ENCODE measurements at places on chromosomes 12 and 14. TPM values are rescaled to one million over a fixed set of nuclear protein-coding genes. Genes with fewer than 3 reads are reported as not detected.

DNA sequence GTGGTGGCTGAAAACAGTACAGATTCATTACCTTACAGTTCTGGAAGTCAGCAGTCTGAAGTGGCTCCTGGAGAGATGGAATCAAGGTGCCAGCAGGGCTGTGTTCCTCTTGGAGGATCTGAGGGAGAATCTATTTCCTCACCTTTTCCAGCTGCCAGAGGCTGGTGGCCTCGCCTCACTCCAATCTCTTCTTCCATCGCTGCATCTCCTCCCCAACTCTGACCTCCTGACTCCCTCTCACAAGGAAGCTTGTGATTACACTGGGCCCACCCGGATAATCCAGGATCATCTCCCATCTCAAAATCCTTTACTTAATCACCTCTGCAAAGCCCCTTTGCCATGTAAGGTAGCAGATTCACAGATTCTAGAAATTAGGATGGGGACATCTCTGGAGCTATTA, 11.4 kb upstream of the NCOR2 start:
- H3K36me3 ChIP-seq: no peaks in the 10 kb centered on the region
- no peak for DNase-seq
- H3K4me3 ChIP-seq: no peak overlapping the region
- H3K27ac ChIP-seq: no peak overlapping the region
- H3K27me3 ChIP-seq: peaks cover 14% of the 10 kb centered on the region
- no peaks in the 10 kb centered on the region for H3K4me1 ChIP-seq

DNA sequence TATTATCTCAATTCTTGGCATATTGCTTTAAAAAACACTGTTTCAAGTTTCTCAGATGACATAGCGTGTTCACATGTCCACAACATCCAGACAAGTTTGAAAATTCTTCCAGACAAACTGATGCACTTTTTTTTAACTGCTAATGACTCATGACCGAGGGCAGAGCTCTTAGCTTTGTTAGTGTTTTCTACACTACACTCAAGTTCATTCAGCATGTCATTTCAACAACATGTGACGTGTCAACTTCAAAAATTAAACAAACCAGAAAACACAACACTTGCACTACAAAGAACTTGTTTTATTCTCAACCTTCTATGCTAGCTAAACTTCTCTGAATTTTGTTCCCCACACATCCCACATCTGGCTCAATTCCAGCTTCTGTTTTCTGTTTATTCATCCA, 1186.3 kb upstream of the FLRT2 start:
- DNase-seq: no peak
- H3K36me3 ChIP-seq: no peaks in the 10 kb centered on the region
- no peak overlapping the region for H3K4me3 ChIP-seq

GRCh38 chr12:66901138-66901932, 222.5 kb upstream of the GRIP1 start:
- no peak overlapping the region for H3K27ac ChIP-seq
- peaks cover 11% of the 10 kb centered on the region for H3K4me1 ChIP-seq
- H3K36me3 ChIP-seq: no peaks in the 10 kb centered on the region
- DNase-seq: no peak
- peaks cover 3% of the 10 kb centered on the region for H3K27me3 ChIP-seq
- no peak overlapping the region for H3K4me3 ChIP-seq

Gene CLEC6A
- total RNA-seq: not detected

GRCh38 chr12:132672678-132673077, 14.5 kb downstream of the POLE start:
- peaks cover 49% of the 10 kb centered on the region for H3K36me3 ChIP-seq
- H3K4me1 ChIP-seq: peaks cover 5% of the 10 kb centered on the region
- H3K27ac ChIP-seq: no peak overlapping the region
- no peak overlapping the region for H3K4me3 ChIP-seq
- DNase-seq: no peak
- H3K27me3 ChIP-seq: no peaks in the 10 kb centered on the region

- peak overlapping the region; percentile 68 for H3K27ac ChIP-seq
- H3K4me3 ChIP-seq: no peak overlapping the region
- no peaks in the 10 kb centered on the region for H3K27me3 ChIP-seq
- no peak for DNase-seq
Measured at GRCh38 chr14:61563880-61564617, 131.3 kb upstream of the HIF1A start.

GRCh38 chr12:78149459-78149858, 318.8 kb downstream of the NAV3 start:
- no peak overlapping the region for H3K27ac ChIP-seq
- no peak for DNase-seq
- H3K36me3 ChIP-seq: no peaks in the 10 kb centered on the region
- no peak overlapping the region for H3K4me3 ChIP-seq
- H3K27me3 ChIP-seq: no peaks in the 10 kb centered on the region

Gene RNF212B
- not detected for total RNA-seq

Gene CLEC9A
- not detected for total RNA-seq

GRCh38 chr14:104741108-104741802, 11.7 kb upstream of the SIVA1 start:
- H3K27ac ChIP-seq: no peak overlapping the region
- DNase-seq: no peak
- H3K36me3 ChIP-seq: no peaks in the 10 kb centered on the region

Gene PDE6H
- not detected for total RNA-seq
